ENCODE measurements at places on chromosomes 6 and 20.

GRCh38 chr20:50494428-50494827, 15.8 kb upstream of the PTPN1 start:
- no peak for DNase-seq

GRCh38 chr6:130019326-130020072, 1.1 kb downstream of the L3MBTL3 start:
- no peak for DNase-seq

- DNase-seq, result peak; percentile 61
Measured at GRCh38 chr20:478949-479429, 16.7 kb upstream of the TBC1D20 start.

- peak; percentile 17 for DNase-seq
Measured at GRCh38 chr6:145278163-145278807, 457.0 kb downstream of the EPM2A start.

DNA sequence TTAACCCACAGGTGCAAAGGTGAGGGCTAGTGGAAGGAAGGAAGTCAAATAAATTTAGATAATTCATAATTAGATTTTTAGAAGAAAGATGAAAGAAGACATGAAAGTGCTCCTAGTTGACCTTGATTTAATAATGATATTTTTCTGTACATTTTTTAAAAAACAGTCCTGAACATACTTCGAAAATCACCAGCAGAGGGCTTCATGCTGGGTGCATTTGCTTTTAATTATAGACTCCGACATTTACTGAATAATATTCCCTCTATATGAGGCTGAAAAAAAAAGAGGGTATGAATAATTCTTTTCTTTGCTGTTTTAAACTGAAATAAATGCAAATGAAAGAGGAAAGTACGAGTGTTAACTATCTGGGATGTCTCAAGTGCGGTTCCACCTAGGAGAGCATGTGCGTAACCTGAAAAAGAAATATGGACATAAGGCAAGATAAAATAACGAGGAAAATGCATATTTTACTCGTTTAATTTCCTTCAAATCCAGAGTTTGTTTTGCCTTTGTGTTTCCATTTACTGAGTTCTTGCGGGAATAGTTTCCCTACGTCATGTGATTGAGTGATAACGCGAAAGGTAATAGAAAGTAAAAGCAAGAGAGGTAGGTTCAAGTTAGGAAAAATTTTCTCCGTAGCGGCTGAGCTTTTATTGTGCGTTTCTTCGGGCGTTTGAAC, 3.1 kb upstream of the TFAP2B start:
- DNase-seq, result no peak

GRCh38 chr20:33570743-33571142, 80.8 kb downstream of the CBFA2T2 start:
- DNase-seq, result no peak

- DNase-seq, result no peak
Measured at GRCh38 chr20:47531458-47531857, 29.8 kb downstream of the NCOA3 start.

DNA sequence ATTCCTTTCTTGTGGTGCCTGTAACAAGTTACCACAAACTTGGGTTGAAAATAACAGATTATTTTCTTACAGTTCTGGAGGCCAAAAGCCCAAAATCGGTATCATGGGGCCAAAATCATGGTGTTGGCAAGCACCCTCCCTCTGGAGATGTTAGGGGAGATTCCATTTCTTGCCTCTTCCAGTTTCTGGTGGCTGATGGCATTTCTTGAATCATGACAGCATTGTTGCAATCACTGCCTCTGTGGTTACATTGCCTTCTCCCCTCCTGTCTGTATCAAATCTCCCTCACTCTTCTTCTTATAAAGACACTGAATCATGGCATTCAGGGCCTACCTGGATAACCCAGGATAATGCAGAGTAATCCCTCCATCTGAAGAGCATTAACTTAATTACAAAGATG, 17.9 kb upstream of the TENT5A start:
- DNase-seq, result no peak

DNA sequence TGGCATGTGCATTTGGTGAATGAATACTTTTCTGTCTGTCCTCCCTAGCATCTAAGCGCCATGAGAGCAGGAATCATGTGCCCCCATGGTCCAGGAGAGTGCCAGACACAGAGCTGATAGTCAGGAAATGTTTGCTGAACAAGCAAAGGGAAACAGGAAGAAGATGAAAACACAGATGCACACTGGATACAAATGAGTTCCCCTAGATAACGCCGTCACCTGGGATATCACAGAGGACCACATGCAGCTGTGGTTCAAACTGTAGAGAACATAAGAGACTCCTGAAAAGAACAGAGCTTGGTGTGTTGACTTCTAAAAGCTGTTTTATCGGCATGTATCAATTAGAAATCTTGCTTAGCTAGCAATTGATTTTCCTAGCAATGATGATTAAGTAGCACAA, 293.7 kb downstream of the BTBD3 start:
- DNase-seq, result no peak

Data from HTR-8/SVneo (cell line).